Caco-2 (cell line): ENCODE measurements at places on chromosomes 12 and 14.

DNA sequence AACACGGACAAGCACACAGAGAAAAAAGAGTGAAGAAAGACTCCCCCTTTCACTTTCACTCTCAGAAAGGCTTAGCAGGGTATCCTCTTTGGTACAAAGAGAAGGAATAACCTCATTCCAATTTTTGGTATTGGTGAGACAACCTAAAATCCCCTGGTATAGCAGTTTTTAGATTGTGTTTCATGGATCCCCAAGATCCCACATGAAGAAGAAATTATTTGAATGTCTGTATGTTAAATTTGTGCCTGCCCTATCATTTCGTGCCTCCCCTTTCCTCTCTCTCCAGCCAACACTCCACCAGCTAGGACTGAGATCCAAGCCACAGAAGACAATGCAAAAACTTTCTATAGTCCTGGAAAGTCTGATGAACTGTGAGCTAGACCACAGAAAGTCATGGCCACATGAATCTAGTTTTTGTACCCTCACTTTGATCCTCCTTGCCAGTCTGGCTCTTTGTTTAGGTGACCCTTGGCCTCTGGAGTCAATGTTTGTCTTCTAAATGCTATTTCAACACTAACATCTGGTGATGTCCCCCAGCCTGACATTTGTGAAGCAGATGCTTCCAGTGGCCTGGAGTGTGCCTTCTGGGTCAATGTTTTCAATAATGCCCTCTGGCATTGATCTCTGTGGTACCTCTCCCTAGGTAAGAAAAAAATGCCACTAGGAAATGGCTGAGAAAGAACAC, 181.9 kb upstream of the BMP4 start:
- DNase-seq = peak; percentile 6

DNA sequence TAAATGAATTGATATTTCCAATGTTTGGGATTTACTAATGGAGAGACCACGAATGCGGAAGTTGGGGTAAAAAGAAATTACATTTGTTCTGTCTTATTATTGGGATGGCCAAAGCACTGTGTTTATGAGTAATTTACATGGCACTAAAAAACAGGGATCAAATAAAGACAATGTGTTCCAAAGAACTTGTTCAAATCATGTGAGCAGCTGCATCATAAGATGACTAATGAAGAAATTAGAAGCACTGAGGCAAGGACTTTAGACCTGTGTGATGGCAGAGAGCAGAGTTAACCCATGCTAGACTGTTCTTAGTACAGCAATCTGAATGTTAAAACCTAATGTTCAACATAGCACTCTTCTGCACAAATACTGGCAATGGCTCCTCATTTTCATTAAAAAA, 34.3 kb upstream of the DCN start:
- no peak for DNase-seq

DNA sequence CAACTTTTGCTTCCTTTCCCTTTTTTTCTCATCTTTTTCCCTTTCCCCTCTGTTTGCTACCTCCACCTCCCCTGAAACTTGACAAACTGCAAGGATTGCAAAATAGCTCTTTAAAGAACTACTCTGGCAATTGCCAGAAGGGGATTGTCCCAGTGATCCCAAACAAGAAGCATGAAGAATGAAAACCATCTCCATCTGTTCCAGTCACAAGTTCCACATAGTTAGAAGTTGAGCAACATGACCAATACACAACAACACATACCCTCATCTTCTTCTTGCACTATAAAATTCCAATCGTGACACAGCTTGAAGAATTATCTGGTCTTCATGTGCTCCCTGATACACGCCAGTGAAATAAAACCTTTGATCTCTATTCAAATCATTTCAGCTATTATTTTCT, 93.7 kb upstream of the USP15 start:
- DNase-seq = no peak

GRCh38 chr14:101071493-101071906, 168.0 kb upstream of the RTL1 start:
- DNase-seq = no peak

DNA sequence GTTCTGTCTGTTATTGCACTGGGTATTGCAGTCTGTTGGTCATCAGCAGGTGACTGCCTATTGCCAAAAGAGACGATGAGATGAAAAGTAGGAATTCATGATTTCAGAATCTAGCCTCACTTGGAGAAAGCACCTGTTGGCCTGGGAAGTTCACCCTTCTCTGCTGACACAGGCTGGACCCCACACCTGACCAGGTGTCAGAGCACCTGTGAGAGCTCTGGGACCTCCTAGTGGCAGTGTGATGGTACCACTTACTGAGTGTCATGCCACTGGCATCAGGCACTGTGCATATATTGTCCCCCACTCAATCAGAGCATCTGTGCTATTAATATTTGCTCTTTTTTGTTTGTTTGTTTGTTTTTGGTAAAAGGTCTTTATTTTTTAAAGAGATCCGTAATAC, 68.0 kb downstream of the RASSF3 start:
- DNase-seq = peak; percentile 37

GRCh38 chr14:99755629-99756603, 37.3 kb upstream of the EML1 start:
- DNase-seq = no peak

GRCh38 chr12:96294831-96295230, 100.7 kb downstream of the ELK3 start:
- DNase-seq = no peak
